Liver (tissue), 10 donors: ENCODE measurements at places on chromosomes 5 and 9.

GRCh38 chr5:142432961-142433360, 108.1 kb upstream of the SPRY4 start:
- no peak for DNase-seq

- DNase-seq, result no peak
Observed at GRCh38 chr5:137622850-137623249, 113.0 kb downstream of the KLHL3 start.

DNA sequence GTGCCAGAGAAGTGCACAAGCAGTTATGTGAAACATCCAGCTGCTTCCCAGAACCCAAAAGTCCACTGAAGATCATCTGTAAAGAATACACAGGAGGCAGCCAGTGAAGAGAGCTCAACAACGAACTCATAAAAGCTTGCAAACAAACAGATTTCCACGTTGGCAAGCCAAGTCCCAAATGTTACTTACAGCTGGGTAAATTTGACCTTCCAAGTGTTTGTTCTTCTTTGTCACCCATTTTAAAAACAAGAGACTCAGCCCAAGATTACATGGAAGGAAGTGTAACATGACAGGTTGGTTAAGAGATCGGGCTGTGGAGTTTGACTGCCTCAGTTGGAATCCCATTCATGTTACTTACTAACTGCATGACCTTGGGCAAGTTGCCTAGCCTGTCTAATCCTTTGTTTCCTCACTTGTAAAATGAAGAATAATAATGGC, 174.9 kb upstream of the PAPPA start:
- DNase-seq, result no peak

DNA sequence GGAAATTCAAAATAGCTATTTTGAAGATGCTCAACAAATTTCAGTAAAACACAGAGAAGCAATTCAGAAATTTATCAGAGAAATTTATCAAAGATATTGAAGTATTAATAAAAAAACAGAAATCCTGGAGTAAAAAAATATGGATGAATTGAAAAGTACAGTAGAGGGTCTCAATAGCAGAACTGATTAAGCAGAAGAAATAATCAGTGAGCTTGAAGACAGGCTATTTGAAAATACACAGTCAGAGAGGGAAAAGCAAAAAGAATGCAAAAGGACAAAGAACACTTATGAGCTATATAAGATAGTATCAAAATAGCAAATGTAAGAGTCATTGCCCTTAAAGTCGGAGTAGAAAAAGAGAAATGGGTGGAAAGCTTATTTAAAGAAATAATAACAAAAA, 107.9 kb upstream of the PPP2R2B start:
- no peak for DNase-seq

GRCh38 chr5:115372146-115372545, 75.7 kb upstream of the CCDC112 start:
- no peak for DNase-seq
